ENCODE measurements at places on chromosomes 2 and 18. TPM values are rescaled to one million over a fixed set of nuclear protein-coding genes. Genes with fewer than 3 reads are reported as not detected.

GRCh38 chr2:203718087-203718486, 11.6 kb downstream of the CD28 start:
- no peak for DNase-seq

DNA sequence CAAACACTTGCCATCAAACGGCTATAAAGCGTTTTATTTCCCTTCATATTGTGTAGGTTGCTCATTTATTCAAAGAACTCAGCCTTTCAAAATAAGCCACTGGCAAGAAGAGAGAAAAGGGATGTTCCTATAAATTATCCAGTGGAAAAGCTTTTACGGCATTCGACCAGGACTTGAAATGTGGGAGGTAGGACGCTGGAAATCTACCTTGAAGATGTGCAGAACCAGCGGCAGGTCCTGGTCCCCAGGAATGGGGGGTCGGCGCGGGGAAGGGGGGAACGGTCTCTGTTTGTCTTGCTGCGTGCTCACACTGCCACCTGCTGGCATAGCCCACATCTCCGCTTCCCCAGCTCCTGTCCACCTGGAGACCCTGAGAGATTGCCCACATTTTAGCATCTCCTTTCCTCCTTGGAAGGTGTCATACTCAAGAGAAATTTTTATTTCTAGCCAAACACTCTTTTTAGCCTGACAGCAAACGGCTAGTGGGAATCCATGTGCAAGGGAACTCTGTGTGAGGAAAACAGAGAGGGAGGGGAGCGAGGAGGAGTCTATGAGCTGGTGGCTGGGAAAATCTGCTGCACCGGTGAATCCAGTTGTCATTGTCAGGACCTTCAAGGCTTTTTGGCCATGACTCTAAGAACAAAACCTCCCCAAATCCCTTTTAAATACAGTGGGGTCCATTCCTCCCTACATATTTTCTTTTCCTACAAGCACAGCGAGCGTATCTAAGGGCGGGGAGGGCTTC, 349.0 kb upstream of the PKDCC start:
- peak; percentile 48 for DNase-seq

The UPP2 gene
- not detected for total RNA-seq

The ELOA2 gene
- total RNA-seq: not detected

GRCh38 chr2:235709969-235710879, 216.4 kb downstream of the AGAP1 start:
- no peak for DNase-seq

The RAD51AP2 gene
- total RNA-seq: 0.16 TPM

DNA sequence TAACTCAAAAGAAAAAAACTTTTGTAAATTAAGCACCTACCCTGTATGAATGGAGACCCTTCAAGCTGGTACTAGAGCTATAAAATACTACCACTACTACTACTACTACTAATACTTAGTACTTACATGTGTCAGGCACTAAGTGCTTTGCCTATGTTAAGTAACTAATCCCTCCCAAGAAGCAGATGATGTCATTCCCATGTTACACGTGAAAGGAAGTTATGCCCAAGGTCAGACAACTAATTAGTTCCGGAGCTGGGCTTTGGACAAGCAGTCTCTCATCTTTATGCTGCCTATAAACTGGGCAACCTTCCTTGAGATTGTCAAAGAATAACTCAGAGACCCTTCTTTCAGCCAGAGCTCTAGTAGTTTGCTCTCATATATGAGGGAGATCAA, 13.9 kb upstream of the ATP6V1B1 start:
- DNase-seq: no peak

The EFR3B gene
- 41.2 TPM for total RNA-seq

DNA sequence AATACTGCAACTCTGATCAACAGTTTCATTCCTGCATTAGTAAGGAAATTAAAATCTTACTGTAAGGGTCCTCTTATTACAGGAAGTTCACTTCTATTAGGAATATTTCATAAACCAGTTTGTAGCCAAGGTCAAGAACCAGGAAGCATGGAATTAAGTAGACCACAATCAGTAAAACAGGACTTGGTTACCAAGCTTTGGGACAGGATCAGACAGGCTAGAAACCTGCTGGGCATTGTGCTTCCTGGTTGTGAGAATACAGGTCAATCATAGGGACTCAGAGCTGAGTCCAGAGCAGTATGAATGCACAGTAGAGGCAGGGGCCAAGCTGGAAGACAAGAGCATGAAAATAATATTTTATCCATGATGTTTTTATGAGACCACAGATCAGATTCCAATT, 248.0 kb downstream of the IKZF2 start:
- DNase-seq: no peak

The RNF152 gene
- total RNA-seq: 7.5 TPM

DNA sequence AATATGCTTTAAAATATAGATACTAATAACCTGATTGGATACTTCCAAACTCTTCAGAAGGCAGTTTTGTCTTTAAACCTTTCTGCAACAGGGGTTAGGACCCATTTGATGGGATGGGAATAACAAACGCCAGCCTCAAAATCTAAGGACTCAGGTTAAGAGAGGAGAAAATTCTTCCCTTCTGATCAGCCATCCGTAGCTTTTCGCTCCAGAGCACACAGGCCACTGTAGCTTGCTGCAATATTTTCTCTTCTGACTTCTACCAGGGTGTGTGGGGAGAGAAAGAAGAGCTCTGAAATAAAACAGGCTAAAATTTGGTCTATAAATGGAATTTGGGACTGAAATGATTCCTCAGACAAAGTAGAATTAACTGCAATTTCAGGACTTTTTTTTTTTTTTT, 95.1 kb downstream of the ALPK2 start:
- no peak for DNase-seq

The CHRNG gene
- not detected for total RNA-seq

GRCh38 chr2:224626735-224627134, 41.6 kb upstream of the CUL3 start:
- DNase-seq: no peak

DNA sequence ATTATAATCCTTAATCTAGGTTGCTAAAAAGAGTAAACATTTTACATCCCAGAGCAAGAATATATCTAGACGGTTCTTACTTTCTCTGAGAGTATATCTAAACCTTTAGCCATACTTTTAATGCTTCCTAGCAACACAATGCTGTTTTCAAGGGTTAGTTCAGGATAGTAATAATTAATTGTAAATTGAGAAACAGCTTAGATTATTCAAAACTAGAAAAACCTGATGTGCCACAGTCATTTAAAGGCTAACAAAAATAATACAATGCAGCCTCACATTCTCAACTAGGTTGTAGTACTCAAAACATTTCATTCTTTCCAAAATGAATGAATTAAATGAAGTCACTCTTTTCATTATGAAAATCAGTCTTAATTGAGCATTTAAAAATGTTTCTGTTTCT, 103.2 kb upstream of the OTX1 start:
- no peak for DNase-seq

DNA sequence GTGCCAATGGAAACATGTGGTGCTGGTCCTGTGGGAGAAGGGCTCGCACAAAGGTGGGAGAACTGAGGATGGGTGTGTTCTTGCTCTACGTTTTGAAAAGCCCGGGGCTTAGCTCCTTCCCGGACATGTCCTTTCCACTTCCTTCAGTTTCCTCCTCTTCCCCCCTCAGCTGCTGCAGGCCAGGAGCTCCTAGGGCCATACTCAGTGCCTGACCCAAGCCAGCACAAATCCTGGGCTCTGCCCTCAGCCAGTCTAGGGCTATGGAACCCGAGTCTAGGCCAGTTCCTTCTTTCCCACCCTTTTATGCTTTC, 1.4 kb upstream of the SIX2 start:
- no peak for DNase-seq

DNA sequence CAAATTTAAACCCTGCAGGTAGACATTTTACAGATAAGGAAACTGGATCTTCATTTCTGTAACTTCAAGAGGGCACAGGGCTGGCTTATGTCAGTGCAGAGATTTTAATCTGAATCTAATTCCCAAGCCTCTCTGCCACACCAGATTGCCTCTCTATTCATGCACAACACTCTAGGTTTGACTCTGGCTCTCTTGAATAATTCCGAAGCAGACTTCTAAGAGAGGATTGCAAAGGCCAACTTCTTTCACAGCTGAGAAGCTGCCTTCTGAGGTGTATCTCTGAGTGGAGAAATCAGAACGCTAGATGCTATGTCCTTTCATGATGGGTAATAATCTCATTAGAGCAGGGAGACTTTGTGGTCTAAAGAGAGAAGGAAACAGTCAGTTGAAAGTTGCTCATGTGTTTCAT, 20.1 kb upstream of the MGAT5 start:
- no peak for DNase-seq

DNA sequence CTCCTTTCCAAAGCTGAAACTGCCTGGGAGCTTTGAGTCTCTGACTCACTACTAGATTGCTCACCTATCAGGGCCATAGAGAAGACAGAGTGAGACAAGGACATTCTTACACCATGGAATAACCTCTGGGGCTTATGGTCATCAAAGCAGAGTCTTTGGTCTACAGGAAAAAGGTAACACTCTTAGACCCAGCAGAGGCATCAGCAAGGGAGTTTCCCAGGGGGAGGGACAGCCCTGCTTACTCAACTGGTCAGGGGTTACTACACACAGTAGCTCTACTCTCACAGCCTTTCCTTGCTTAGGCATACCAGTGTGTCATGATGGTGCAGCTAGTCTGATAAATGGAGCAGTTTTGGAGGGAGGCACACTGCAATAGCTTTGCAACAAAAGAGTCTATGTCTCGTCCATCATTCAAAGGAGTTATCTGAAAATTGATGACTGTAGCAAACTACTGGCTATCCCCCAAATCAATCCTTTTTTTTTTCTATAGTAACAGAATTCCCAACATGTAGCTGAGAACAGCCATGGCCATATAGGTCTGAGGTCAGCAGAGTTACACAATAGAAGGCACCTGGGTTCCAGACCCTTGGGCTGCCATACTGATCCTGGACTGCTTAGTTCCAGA, 22.4 kb upstream of the CD28 start:
- DNase-seq: no peak

GRCh38 chr18:55354795-55355194, 233.2 kb downstream of the TCF4 start:
- no peak for DNase-seq

The DHRS9 gene
- not detected for total RNA-seq

DNA sequence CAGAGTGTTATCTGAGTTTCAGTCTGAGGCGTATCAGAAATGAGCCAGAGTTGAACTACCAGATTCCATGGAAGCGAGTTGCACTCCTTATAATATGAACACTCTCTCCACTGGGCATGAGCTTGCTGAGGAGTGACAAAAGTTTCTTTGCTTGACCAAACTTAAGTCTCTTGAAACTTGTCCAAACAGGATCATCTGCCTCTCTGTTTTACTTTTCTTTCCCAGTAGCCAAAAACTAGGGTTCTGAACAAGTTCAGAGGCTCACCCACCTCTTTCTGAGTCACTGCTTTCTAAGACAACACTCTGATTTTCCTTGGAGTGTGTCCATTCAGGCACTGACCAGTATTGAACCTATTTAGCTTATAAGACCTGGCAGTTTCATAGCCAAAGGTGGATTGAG, 233.2 kb upstream of the TCF4 start:
- no peak for DNase-seq

- DNase-seq: no peak
Measured at GRCh38 chr18:73741946-73742345, 405.7 kb downstream of the FBXO15 start.

DNA sequence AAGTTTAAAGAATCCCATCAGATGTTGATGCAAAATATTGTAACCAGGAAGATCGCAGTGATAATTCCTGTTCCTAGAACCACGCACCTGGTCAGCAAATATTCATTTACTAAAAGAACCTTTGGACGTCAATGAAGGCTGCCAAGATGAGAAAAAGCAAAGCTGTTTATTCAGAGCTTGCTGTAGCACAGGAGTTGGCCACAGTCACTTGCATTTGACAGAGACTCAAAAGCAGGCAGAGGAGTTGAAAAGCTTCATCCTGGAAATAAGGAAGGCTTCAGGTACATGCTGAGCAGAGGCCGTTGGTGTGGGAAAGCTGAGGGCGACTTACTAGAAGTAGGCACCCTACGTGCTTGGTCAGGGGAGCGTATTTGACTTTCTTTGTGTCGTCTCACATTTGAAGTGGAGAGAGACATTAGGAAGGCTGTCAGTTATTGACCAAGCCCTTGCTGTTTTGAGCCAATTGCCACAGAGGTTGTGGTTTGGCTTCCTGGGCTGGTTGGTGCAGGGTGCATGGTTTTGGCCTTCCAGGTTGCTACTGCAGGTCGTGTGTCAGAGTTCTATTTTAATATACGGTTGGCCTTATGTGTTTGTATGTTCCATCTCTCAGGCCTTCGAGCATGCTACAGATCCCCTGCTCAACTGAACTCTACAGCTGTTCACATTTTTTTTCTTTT, 289.6 kb downstream of the METTL4 start:
- DNase-seq: no peak
